ENCODE measurements at places on chromosomes 16 and 17.

GRCh38 chr16:74249846-74250245 lies 46.8 kb upstream of the PSMD7 start:
- DNase-seq, result no peak

DNA sequence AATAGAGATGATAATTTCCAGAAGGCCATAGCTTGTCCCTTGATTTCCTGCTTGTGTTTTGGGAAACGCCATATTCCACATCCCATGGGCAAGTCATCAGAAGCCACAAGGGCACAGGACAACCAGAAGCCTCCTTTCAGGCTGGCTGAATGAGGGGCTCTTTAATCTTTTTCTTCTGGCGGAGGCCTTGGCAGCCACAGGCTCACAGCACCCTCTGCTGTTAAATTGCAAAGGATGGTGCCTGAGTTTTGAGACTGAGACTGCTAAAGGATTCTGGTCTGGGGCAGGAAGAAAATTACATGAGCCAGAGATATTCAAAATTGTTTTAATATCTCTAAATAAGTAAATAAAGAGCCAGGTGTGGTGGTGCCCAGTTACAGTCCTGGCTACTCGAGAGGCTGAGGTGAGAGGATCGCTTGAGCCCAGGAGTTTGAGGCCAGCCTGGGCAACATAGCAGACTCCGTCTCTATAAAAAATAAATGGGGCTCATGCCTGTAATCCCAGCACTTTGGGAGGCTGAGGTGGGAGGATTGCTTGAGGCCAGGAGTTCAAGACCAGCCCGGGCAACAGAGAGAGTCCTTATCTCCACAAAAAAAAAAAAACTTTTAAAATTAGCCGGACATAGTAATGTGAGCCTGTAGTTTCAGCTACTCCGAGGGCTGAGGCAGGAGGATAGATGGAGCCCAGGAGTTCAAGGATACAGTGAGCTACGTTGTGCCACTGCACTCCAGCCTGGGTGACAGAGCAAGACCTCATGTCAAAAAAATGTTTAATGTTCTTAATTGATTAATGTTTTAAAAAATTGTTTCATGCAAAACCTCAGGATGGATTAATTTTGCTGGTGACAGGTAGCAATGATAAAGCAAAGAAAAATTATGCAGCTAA lies 26.3 kb downstream of the AARSD1 start:
- DNase-seq, result no peak

GRCh38 chr16:70700101-70701020 lies 14.5 kb upstream of the MTSS2 start:
- DNase-seq, result no peak

GRCh38 chr16:78570399-78571141 lies 471.1 kb downstream of the WWOX start:
- no peak for DNase-seq

GRCh38 chr17:40561294-40561870 lies 3.9 kb downstream of the CCR7 start:
- DNase-seq, result no peak

DNA sequence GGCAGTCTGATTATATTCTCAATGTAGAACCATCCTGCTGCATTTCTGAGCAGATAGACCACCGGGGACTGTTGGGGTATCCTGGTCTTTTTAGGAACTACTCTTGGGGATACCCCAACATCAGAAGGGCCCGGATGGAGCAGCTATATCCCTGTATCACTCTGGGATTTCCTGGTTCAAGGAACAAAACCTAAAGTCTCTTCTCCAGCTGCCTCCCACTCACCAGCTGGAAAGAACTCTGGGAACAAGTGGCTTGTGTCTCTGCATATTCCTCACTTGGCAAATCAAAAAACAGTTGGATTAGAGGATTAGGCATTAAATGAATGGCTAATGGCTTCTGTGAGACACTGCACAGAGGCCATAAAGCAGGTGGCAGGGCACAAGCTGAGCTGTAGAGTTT lies 62.3 kb upstream of the HS3ST2 start:
- no peak for DNase-seq

- DNase-seq, result no peak
Observed at GRCh38 chr16:65576139-65576538, 454.3 kb upstream of the CDH11 start.

DNA sequence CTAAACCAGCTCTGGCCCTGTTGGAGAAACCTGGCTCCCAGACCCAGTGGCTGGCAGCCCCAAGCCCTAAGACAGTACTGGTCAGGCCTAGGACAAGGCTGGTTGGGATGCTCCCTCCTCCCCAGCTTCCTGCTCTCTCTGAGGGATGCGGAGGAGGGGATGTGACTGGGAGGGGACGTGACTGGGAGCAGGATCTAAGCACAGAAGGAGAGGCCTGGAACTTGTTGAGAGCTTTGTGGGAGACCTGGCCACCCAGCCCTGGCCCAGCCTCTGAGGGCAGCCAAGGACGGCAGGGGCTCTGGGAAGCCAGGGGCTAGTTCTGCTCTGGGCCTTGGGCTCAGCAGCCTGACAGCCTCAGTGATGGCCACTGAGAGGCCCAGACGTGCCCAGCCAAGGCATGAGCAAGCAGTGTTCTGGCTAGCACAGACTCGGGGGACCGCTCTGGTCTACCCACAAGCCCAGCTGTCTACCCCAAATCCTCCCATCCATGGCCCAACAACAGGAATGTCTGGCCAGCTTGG lies 22.8 kb downstream of the ATP6V0D1 start:
- DNase-seq, result no peak

- DNase-seq, result no peak
Observed at GRCh38 chr17:514584-514983, 162.0 kb upstream of the RPH3AL start.

DNA sequence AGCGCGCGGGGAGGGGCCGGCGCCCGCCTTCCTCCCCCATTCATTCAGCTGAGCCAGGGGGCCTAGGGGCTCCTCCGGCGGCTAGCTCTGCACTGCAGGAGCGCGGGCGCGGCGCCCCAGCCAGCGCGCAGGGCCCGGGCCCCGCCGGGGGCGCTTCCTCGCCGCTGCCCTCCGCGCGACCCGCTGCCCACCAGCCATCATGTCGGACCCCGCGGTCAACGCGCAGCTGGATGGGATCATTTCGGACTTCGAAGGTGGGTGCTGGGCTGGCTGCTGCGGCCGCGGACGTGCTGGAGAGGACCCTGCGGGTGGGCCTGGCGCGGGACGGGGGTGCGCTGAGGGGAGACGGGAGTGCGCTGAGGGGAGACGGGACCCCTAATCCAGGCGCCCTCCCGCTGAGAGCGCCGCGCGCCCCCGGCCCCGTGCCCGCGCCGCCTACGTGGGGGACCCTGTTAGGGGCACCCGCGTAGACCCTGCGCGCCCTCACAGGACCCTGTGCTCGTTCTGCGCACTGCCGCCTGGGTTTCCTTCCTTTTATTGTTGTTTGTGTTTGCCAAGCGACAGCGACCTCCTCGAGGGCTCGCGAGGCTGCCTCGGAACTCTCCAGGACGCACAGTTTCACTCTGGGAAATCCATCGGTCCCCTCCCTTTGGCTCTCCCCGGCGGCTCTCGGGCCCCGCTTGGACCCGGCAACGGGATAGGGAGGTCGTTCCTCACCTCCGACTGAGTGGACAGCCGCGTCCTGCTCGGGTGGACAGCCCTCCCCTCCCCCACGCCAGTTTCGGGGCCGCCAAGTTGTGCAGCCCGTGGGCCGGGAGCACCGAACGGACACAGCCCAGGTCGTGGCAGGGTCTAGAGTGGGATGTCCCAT lies 232.8 kb downstream of the SEC14L1 start:
- DNase-seq, result no peak

DNA sequence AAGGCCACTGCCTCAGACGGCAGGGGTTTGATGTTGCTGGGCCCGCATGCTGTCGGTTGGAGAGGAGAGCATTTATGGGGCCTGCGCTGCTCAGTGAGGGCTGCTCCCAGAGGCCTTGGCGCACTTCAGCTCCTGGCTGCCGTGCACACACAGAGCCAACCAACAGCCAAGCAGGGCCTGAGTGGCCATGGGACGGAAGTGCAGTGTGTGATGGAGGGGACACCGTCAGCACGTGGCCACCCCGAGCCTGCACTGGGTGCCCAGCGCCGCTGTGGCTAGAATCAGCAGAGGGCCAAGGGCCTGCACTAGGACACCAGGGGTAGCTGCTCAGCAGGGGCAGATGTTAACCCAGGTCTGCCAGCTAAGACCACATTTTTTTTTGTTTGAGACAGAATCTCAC lies 21.8 kb downstream of the KLHL36 start:
- DNase-seq, result no peak

DNA sequence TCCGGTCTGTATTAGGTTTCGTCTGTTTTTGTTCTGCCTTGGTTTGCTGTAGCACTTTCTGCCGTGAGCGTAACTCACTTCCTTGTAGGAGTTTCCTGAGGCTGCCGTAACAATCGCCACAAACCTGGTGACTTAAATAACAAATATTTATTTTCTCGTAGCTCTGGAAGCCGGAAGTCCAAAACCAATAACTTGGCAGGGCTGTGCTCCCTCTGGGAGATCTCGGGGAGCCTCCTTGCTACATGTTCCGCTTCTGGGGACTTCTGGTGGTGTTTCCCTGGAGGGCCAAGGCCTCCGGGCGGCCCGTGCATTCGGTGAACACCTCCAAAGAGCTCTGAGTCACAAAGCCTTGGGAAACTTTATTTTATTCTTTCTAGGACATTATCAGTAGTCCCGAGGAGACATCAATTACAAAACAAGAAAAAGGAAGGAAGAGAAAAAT lies 6.8 kb upstream of the WDR45B start:
- no peak for DNase-seq

DNA sequence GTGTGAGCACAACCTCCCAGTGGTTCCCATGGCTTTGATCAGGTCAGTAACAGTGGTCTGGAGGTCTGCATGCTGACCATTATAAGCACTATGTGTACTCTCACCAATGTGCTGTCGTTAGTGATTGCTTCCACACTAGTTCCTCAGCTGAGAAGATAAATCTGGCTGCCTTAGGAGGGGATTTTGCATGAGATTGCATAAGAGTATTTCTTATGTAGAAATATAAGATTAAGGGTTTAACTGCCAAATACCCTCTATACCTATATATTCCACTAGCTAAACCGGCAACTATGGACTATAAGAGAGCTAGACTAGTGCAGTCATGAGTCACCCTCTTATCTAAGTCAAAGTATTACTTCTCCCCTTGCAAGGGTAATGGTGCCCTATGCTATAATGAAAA lies 580.2 kb downstream of the CDH11 start:
- DNase-seq, result no peak

DNA sequence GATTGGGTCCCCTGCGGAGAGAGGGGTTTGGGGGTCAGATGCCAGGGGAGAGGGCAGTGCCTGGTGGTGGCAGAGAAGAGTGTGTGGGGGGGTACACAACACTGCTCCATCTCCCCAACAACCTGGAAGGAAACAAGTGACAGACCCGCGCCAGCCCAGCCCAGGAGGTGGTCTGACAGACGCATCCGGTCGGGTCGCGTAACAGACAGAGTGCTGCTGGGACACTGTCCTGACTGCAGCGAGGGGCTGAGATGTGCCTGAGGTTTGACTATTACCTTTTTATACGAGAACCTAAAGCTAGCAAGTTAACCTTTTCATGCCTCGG lies 16.2 kb downstream of the UNC13D start:
- no peak for DNase-seq

DNA sequence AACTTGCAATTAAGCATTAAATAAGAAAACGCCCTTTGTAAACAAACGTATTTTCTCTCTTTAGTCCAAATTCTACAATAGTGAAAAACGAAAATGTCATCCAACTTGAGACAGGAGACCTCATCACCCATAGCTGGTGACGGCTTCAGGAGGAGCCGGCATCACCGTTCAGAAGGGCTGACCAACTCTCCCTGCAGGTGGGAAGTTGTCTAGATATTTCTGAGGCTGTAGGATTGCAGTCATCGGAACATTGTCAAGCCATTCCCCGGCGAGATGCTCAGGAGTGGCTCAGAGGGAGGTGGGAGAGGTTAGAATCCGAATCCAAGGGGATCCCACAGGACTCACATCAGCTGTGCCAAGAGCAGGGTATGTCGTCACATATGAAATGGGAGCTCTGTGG lies 76.7 kb downstream of the RBFOX3 start:
- DNase-seq, result no peak

DNA sequence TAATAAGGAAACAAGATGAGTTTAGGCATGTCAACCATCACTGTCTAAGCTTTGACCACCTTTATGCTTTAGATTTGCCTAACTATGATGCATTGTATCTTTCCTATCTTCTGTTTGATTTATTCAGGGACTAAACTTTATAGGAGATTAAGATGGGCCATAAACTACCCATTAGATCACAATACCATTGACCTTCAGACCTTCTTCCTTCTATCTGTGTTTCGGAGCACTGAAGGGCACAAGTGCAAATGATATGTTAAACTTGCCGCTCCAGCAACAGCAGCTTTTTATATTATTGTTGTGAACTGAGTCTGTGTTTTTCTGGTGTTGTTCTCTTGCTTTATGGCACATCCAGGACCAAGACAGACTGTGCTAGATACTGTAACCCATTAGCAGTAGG lies 16.6 kb upstream of the ALDH3A2 start:
- DNase-seq, result no peak

- DNase-seq, result no peak
Observed at GRCh38 chr16:16850274-16850673, 471.3 kb downstream of the NPIPA7 start.

DNA sequence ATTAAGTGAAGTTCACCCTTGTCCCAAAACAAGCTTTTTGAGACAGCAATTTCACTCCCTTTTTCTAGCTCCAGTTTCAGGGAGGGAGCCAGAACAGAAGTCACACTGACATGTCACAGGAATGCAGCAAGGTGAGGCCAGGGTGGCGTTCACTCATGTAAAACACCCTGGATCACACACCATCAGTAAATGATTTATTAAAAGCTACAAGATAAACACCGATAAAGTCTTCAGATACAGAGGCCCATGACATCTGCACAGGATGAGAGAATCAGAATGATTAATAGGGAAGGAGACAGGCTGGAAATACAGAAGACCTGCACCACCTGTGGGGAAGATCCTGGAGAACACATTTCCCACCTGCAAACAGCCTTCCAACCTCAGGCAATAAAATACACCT lies 77.5 kb upstream of the DYNLRB2 start:
- no peak for DNase-seq

- DNase-seq, result no peak
Observed at GRCh38 chr16:50299508-50300105, 33.3 kb downstream of the ADCY7 start.

GRCh38 chr17:17429222-17429621 lies 47.6 kb upstream of the MED9 start:
- DNase-seq, result no peak

- no peak for DNase-seq
Observed at GRCh38 chr17:30344283-30345088, 10.6 kb upstream of the TMIGD1 start.

GRCh38 chr17:21005803-21006202 lies 37.0 kb downstream of the USP22 start:
- no peak for DNase-seq
